ENCODE measurements at places on chromosomes 7 and 10.
A peak's percentile ranks its signal among the peaks of the same experiment; 100 is the strongest.

DNA sequence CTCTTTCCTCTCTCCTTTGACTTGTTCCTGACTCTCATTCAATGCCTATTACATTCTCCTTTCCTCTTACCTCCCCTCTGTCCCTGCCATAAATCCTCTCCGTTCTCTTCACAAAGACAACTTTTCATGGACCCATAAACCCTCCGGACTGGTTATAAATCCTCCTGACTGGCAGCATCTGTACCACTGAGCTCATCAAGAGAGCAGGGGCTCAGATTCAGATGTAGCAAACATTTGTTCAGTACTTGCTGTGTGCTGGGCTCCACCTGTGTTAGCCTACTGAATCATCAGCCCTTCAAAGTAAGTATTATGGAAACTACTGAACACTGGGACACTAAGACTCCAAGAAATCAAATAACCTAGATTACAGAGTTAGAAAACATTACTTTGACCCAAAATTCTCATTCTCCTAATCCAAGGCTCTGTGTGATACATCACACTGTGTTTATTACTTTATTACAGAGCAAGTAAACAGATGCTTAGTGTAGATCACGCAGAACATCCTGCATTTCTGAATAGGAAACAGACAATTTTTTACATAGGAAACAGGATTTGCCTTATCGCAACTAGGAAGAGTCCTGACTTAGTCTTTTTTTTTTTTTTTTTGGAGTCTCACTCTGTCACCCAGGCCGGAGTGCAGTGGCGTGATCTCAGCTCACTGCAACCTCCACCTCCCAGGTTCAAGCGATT is 108.6 kb upstream of the PDE1C start:
- peaks cover 2% of the 10 kb centered on the region for H3K27me3 ChIP-seq
- no peak overlapping the region for H3K27ac ChIP-seq
- no peaks in the 10 kb centered on the region for H3K36me3 ChIP-seq
- no peaks in the 10 kb centered on the region for H3K4me1 ChIP-seq

DNA sequence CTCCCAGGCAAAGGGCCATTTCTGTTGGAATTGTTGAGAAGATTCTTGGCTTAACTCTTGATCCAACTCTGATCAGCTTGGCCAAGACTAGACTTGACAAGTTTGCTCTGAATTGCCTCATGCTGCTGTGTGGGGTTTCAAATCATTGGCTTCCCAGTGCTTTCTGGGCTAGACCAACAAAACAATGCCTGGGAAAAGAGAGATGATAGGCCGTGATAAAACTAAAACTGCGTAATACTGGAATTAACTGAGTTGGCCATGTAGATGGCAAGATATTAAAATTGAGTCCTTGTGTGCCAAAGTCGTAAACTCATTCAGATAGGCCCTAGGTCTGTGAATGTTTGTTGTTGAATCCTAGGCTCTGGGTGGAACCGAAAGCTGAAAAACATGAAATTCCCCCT is 222.6 kb downstream of the MGMT start:
- H3K27ac ChIP-seq: no peak overlapping the region
- no peak overlapping the region for H3K4me3 ChIP-seq
- no peak for DNase-seq

DNA sequence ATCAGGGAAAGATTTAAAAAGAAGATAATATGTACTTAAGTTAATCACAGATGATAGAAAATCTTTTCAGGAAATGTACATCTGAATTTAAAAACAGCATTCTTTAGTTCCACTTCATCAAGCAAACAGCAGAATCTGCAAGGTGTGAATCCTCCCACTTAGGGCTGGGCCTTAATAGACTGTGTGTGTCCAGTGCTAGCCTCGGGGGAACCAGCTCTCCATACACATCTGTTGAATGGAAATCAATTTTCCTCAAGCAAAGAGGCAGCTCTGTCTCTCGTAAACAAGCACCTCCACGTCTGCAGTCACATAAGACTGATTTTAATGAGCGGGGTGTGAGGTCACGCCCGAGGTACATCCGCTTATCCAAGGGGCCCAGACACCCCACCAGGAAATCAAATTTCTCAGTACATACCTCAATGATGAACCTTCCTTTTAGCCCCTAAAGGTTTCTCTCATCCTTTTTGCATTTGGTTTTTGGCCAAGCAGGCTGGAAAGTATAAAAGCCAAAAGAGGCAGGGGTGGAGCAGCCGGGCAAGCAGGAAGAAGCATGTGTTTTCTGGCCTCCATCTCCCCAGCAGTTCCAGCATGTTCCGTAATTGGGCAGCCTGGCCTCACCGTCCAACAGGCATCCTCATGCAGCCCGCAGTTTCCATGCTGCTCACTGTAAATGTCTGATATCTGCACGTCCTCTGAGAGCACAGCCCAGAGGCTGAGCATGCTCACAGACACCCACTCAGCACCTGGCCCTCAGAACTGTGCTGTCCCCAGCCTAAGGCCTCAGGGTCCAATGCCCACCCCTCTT is 131.3 kb downstream of the GLI3 start:
- DNase-seq: no peak
- H3K27ac ChIP-seq: no peak overlapping the region
- peaks cover 3% of the 10 kb centered on the region for H3K27me3 ChIP-seq
- H3K4me3 ChIP-seq: no peak overlapping the region
- no peaks in the 10 kb centered on the region for H3K4me1 ChIP-seq

DNA sequence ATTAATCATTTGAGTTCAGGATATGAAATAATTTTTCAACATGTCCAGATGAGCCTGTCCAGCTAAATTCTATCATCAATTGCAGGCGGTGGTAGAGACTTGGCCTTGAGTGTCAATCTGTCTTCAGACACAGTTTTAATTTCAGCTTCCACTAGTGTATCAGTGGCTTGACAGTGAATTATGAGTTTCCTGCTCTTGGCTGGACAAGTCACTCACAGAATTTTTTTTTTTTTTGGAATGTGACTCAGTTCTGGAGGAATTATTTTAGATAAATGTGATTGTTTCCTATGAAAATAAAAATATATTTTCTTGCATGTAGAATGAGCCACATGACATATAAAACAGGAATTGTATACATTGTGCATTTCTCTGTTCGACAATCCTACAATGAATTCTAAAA is 319.9 kb upstream of the AKR1E2 start:
- H3K4me1 ChIP-seq: no peaks in the 10 kb centered on the region
- no peak for DNase-seq
- no peak overlapping the region for H3K27ac ChIP-seq
- no peak overlapping the region for H3K4me3 ChIP-seq
- no peaks in the 10 kb centered on the region for H3K27me3 ChIP-seq

DNA sequence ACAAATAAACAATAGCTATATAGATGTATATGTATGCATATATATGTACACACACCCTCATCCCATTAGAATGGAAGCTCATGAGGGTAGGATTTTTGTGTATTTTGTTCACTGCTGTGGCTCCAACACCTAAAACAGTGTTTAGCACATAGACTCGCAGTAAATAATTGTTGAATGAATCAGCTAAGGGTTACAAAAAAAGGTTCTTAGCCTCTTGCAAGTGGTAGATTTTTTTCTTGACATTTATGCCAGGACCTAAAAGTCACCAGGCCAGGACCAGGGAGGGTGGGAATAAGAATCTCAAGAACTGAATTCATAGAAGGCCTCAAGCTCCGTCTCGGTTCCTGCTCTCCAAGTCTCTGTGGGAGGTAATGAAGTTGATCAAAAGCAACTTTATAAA is 82.5 kb upstream of the CAPZA2 start:
- H3K36me3 ChIP-seq: no peaks in the 10 kb centered on the region
- no peaks in the 10 kb centered on the region for H3K4me1 ChIP-seq
- H3K27me3 ChIP-seq: no peaks in the 10 kb centered on the region
- no peak for DNase-seq

- no peak overlapping the region for H3K4me3 ChIP-seq
- no peak overlapping the region for H3K27ac ChIP-seq
- H3K27me3 ChIP-seq: no peaks in the 10 kb centered on the region
Observed at GRCh38 chr10:101686133-101686925, 8.6 kb downstream of the FBXW4 start.

DNA sequence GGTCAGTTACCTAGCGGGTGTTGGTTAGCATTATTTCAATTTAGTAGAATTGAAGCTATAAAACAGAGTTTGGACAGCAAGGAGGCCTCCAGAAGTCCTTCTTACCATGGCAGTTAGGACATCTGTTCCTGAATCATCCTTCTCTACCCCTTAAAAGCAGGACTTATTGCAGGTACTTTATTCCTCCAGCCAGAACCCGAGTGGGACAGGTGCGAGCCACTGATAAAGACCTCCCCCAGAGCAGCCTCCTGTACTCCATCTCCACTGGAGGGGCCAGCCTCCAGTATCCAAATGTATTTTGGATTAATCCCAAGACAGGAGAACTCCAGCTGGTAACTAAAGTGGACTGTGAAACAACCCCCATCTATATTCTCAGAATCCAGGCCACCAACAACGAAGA is 54.6 kb downstream of the CDHR3 start:
- no peak overlapping the region for H3K27ac ChIP-seq
- peaks cover 34% of the 10 kb centered on the region for H3K27me3 ChIP-seq
- H3K4me1 ChIP-seq: peaks cover 7% of the 10 kb centered on the region
- no peak for DNase-seq

DNA sequence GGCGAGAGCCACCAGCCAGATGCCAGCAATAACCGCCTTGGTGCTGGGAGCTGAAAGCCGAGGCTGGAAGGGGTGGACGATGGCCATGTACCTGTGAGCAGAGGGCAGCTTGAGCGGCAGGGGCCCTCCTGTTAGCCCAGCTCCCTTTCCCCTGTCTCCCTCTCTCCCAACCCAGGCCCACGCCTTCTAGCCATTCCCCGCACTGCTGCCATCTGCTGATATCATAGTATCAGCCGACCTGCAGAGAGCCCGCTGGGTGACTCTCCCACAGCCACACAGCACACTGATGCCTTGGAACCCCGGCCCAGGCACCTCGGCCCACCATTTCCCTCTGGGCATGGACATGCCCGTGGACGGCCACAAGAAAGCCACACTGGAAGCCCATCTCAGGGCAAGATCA is 1.7 kb downstream of the TACR2 start:
- no peak overlapping the region for H3K27ac ChIP-seq
- H3K27me3 ChIP-seq: no peaks in the 10 kb centered on the region
- no peak for DNase-seq
- no peak overlapping the region for H3K4me3 ChIP-seq

DNA sequence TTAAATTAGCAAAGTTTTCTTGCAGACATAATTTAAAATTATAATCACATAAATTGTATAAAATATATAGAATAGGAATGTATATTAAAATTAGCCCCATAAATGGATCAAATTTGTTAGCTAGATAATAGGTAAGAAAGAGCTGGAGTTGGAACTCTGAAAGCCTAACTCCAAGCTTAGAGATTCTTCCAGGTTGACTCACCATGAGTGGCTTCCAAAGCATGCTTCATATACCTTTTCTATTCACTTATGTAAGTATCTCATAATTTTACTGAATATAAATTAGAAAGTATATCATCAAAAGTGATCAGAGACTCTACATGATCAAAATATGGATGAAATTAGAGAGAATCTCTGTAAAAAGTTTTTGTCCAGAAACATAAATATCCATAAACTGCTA is 320.7 kb upstream of the MAGI2 start:
- DNase-seq: no peak
- H3K27me3 ChIP-seq: no peaks in the 10 kb centered on the region
- H3K4me3 ChIP-seq: no peak overlapping the region

- H3K36me3 ChIP-seq: no peaks in the 10 kb centered on the region
- peaks cover 23% of the 10 kb centered on the region for H3K27me3 ChIP-seq
- H3K4me3 ChIP-seq: no peak overlapping the region
- no peaks in the 10 kb centered on the region for H3K4me1 ChIP-seq
- no peak overlapping the region for H3K27ac ChIP-seq
Observed at GRCh38 chr10:132030898-132031463, 34.8 kb upstream of the JAKMIP3 start.

GRCh38 chr7:110870926-110871325 is 220.0 kb upstream of the LRRN3 start:
- no peak overlapping the region for H3K4me3 ChIP-seq
- no peak overlapping the region for H3K27ac ChIP-seq
- no peaks in the 10 kb centered on the region for H3K4me1 ChIP-seq
- no peak for DNase-seq
- no peaks in the 10 kb centered on the region for H3K27me3 ChIP-seq

DNA sequence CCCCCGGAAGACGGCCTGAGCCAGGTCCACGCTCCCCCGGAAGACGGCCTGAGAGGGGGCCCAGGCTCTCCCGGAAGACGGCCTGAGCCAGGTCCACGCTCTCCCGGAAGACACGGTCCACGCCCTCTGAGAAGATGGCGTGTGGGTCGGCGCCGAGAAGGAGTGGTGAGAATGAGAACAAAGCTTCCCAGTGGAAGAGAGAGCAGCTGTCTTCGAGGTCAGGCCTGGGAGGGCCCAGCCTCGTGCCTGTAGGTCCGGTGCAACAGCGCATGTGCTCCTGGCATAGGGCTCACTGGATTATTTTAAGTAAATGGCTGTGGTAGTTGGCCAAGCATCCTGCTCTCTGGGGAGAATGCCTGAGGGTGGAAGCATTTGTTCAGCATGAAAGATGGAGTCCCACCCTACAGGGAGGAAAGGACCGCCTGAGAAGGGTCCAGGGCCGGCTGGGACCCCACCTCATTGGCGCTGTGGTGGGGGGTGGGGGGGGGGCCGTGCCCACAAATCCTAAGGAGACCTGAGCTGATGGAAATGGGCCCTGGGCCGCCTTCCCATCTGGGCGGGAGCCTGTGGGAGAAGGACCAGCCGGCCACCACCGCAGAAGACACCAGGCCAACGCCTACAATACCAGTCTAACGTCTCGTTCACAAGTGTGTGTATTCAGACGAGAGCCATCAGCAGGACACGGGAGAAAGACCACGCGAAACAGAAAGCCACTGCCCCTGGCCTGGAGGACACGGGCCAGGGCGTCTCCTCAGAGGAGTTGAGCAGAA is 210.0 kb downstream of the WDR37 start:
- H3K27me3 ChIP-seq: peaks cover 3% of the 10 kb centered on the region
- no peaks in the 10 kb centered on the region for H3K36me3 ChIP-seq
- no peaks in the 10 kb centered on the region for H3K4me1 ChIP-seq
- no peak for DNase-seq

DNA sequence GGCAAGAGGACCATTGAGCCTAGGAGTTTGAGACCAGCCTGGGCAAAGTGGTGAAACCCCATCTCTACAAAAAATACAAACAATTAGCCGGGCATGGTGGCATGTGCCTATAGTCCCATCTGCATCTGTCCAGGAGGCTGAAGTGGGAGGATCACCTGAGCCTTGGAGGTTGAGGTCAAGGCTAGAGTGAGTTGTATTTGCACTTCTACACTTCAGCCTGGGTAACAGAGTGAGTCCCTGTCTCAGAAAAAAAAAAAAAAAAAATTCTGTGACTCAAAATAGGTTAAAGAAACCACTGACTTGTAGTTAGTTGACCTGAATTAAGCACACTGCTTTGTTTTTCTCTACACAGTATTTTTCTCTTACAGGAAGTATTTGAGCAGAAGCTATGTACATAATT is 74.4 kb downstream of the METTL2B start:
- H3K27ac ChIP-seq: no peak overlapping the region
- DNase-seq: no peak
- H3K4me3 ChIP-seq: no peak overlapping the region
- no peaks in the 10 kb centered on the region for H3K4me1 ChIP-seq
- no peaks in the 10 kb centered on the region for H3K27me3 ChIP-seq

- H3K27me3 ChIP-seq: peaks cover 2% of the 10 kb centered on the region
- no peak for DNase-seq
- H3K4me3 ChIP-seq: no peak overlapping the region
- H3K4me1 ChIP-seq: no peaks in the 10 kb centered on the region
- no peaks in the 10 kb centered on the region for H3K36me3 ChIP-seq
Observed at GRCh38 chr7:63789378-63790176, 209.1 kb upstream of the ZNF722 start.

GRCh38 chr7:101172854-101173751 is 7.0 kb downstream of the NAT16 start:
- H3K27me3 ChIP-seq: peaks cover 15% of the 10 kb centered on the region
- DNase-seq: peak; percentile 80
- peaks cover 22% of the 10 kb centered on the region for H3K4me1 ChIP-seq
- no peak overlapping the region for H3K4me3 ChIP-seq

Measured in common myeloid progenitor, CD34-positive (primary cell).